ENCODE measurements at places on chromosomes 4 and X. TPM values are rescaled to one million over a fixed set of nuclear protein-coding genes. Genes with fewer than 3 reads are reported as not detected.

FSTL5 gene
- not detected for total RNA-seq

SPP1 gene
- total RNA-seq, result not detected

NAP1L3 gene
- total RNA-seq, result 0.57 TPM

SETD7 gene
- 7.2 TPM for total RNA-seq

PRIMPOL gene
- 26.9 TPM for total RNA-seq

ARSJ gene
- total RNA-seq, result not detected

RAI2 gene
- not detected for total RNA-seq

Measured in activated CD8-positive, alpha-beta T cell treated with anti-CD3 and anti-CD28 coated beads, Interleukin-2, amount 10 ng/mL, durations not matched to agents 7 days and 5 days (primary cell).